Epithelial cell of prostate (primary cell): ENCODE measurements at places on chromosomes 7 and 10.
A peak's percentile ranks its signal among the peaks of the same experiment; 100 is the strongest.

GRCh38 chr7:130894146-130894908, 160.3 kb upstream of the KLF14 start:
- no peak for DNase-seq

- DNase-seq: no peak
Measured at GRCh38 chr7:138292951-138293350, 167.1 kb upstream of the TRIM24 start.

- DNase-seq: no peak
Measured at GRCh38 chr10:43971306-43971705, 322.6 kb upstream of the ZNF32 start.

DNA sequence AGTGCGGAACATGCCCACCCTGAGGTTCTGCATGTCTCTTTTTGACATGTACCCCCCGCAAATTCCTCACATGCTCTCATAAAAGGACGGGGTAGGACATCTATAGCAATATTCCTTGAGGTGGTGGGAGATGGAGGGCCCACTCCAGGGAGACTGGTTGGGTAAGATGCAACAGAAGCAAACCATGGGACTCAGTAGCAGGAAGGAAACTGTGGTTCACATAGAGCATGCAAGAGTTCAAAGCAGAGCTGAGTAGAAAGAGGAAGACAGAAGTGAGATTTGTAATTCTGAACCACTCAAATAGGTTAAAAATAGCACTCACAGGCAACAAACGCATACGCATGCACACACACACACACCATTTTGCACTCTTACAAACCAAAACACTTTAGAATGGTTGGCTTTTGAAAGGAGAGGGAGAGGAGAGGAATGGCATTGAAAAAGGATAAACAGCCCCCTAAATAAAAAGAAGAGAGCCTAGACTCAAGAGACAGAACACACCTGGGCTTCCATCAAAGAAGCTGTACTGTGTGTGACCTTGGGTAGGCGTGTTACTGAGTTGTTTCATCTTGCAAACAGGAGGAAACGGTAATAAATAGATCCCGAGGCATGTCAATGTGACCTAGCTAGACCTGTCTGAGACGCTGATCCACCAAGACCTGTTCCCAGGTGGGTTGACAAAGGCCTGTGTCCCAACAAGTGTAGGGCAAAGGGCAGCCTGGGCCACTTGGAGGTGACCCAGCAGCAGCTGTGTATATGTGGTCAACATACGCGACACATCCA, 77.6 kb upstream of the LRRC4 start:
- no peak for DNase-seq

DNA sequence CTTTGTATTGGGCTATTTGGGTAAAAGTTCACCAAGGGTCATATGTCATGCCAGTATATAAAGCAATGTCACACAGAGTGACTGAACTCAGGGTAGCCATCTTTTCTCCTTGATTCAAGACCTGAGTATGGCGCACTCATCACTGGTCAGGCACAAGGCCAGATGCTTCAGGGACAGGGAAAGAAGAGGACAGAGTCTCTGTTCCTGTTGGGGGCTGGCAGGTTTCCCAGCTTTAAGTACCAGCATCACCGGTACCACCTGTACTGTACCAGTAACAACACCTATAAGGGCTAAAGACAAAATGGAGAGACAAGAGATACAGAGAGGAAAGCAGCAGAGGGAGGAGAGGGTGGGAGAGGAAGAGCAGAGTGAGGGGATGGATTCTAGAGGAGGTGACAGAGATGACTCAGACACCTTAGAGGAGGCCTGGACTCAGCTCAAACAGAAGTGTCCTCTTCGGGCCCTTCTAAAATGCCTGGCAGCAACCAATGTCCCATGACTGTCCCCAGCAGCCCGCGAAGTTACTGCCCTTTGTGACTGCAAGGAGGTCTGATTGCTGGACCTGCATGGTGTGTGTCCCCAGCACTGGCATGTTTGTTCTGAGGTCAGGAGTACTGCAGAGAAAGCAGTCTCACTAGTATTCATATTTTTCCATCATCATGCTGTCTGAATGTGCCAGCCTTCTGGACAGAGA, 191.3 kb downstream of the MYOF start:
- DNase-seq: no peak

DNA sequence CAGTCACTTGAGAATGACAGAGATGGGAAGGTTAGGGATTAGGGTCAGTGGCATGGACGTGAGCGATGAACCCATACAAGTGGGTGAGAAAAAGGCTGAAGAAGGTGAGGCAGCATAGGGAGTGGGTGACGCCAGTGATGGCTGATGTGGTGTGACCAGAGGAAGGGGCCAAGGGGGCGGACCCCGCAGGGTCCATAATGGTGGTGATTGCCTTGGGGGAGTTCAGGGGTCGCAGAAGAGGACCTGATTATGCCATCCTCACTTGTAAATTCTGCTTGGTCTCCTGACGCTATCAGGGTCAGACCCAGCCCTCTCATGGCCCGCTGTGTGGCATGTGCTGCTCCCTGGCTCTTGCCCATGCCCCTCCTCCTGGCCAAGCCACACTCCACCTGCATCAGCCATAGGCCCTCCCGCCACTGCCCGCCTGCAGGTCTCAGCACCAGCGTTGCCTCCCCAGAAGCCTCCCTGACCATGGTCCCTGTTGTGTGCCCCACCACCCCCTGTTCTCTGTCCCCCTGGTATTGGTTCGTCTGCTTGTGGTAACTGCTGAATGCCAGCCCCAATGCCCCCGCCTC, 235.7 kb downstream of the EBF3 start:
- DNase-seq: no peak

- no peak for DNase-seq
Measured at GRCh38 chr7:318878-319661, 29.1 kb downstream of the FOXL3 start.

DNA sequence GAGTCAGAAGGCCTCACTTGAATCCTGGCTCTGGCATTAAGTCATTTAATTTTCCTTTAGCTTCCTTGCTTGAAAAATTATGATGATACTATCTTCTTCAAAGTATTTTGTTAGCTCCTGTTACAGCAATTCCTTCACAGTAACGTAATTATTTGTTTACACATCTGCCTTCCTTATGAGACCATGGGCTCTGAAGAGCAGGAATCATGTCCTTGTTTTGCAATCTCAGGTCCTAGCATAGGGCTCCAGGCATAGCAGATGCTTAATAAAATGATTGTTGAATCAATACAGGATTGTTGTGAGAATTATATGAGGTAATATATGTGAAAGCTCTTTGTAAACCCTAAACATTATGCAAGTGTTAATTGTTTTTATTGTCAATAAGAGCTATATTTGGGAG, 25.5 kb downstream of the KLHDC10 start:
- DNase-seq: peak; percentile 3

DNA sequence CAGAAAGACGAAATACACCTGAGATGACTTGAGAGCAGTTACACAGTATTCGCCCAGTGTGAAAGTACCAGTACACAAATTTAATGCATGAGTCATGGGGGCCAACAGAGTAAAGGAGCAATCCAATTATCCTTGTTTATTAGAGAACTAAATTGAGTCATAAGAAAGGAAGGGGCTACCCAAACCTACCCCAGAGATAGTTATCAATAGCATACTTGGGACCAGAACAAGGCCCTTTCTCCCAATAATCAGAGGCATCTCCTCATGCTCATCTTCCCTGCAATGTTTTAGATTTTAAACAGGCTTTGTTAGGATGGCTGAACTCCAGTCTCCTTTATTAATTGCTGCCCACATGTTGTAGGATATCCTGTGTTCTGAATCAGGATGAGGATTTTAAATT, 239.7 kb upstream of the LRGUK start:
- DNase-seq: no peak

GRCh38 chr10:4763513-4763912, 62.5 kb upstream of the AKR1E2 start:
- no peak for DNase-seq

DNA sequence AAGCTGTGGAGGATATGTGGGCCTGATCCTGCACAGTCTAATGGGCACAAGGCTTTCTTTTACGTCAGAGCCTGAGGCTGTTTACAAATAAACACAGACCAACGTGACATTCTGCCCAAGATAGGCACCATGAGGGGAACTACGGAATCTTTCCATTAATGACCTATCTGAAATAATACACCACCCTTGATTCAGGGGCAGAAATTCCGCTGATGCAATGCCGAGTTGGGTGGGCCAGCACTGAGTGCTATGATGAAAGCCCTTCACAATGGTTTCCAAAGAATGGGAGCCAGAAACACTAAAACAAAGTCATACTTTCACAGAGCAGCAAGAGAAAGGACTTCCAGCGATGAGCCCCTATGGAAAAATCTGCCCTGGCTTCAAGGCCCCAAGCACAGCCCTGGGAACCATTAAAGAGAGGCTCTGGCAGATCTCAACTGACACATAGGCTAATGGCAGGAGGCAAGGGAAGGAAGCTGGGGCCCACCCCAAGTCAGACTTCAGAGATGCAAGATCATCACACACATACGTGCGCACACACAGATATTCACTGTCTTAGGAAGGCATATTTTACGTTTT, 72.2 kb upstream of the DLX6 start:
- no peak for DNase-seq

- no peak for DNase-seq
Measured at GRCh38 chr10:110142965-110143364, 64.4 kb upstream of the MXI1 start.

DNA sequence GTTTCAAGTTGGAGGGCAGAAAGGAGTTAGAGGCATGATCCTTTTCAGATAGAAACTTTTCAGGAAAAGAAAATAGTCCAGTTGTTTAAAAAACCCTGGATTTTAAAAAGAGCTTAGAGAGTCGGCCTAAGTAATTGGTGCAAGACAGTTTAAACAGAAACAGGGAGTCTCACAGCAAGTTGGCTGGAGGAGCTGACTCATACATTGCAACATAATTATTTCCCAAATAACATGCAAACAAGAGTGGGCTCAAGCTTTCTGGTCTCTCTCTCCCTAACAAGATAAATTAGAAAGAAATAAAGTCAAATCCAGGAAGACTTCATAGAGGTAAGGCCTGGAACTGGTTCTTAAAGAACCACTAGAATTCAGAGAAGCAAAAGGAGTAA, 100.3 kb upstream of the AGBL3 start:
- no peak for DNase-seq

DNA sequence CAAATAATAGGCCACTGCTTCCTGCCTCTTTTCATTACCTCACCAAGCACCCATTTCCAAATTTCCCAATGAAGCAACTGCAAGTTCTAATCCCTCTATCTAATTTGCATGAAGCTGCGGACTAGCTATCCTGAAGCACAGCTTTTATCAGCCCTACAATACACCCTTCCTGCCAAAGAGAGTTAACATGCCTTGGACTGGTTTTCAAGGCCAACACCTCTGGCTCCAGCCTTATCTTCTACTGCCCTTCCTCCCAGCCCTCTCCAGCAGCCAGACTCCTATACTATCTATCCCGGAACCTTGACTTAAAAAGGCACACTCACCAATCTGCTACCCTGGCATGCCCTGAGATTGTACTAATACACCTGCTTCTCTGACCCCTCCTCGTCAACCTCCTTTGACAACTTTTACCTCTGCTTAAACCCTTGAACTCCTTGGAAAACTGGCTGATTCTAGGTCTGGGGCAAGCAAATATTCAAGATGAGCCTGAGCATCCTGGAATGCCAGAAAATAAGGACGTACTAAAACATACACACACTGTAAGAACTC, 73.4 kb downstream of the SGMS1 start:
- no peak for DNase-seq

DNA sequence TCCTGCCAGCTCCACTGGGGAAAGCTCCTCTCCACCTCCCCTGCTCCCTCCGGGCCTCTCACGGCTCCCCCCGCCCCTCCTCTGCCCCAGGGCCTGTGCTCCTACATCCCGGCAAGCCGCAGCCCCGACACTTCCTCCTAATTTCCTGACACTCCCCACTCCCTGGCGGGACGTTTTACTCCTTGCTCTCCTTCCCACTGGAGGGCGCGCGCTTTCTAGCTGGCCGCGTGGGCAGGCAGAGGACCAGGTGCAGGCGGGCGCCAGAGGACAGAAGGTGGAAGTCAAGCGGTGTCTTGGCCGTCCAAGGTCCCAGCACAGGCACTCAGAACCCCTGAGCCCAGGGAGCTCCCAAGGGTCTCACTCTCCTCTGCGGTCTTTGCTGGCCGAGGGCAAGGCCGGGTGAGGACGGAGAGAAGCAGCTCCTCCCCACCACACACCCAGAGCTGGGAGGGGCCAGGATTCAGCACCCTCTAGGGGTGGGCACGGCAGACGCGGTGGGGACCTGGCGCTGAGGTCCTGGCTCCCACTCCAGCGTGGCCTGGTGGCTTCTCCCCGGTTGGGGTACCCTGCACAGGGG, 19.1 kb downstream of the ADAM8 start:
- no peak for DNase-seq

DNA sequence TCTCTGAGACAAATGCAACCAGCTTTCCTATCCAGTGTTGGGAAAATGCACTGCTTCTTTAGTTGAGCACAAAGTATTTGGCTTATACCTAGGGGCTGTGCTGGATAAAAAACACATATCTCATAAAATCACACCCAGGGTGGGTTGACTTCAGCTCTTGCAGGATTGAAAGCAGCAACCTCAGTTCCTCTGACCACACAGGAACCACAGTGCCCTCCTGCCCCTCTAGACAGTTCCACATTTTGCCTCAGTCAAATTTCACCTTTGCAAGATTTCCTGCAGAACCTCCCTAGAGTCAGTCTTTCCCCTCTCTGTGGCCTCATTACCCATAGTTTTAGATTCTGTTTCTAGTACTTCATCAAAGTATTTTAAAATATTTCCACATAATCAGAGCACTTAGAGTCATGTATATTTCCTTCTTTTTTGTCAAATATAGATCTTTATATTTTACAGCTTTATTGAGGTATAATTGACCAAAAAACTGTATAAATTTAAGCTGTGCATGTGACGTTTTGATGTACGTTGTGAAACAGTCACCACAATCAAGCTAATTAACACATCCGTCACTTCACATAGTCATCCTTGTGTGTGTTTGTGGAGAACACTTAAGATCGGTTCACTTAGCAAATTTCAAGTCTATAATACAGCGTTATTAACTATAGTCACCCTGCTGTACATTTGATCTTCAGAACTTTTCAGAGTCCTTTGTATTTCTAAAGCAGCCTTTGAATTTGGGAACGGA, 37.0 kb upstream of the EGR2 start:
- no peak for DNase-seq
